ENCODE measurements at places on chromosomes 4 and X. TPM values are rescaled to one million over a fixed set of nuclear protein-coding genes. Genes with fewer than 3 reads are reported as not detected.

The KCND1 gene
- 1.6 TPM for total RNA-seq

The SSX2 gene
- not detected for total RNA-seq

The TCEAL6 gene
- total RNA-seq = not detected

The HMGN5 gene
- 9.0 TPM for total RNA-seq

The SPANXB1 gene
- not detected for total RNA-seq

The PABPC5 gene
- 4.7 TPM for total RNA-seq

The MAP7D2 gene
- total RNA-seq = 0.27 TPM

GRCh38 chr4:8199594-8200301, 658 bp downstream of the SH3TC1 start:
- peak overlapping the region; percentile 3 for H3K4me3 ChIP-seq
- H3K36me3 ChIP-seq = no peaks in the 10 kb centered on the region
- DNase-seq = peak; percentile 84
- peak overlapping the region; percentile 91 for H3K27ac ChIP-seq
- peaks cover 34% of the 10 kb centered on the region for H3K4me1 ChIP-seq

- no peak overlapping the region for H3K27ac ChIP-seq
- no peaks in the 10 kb centered on the region for H3K36me3 ChIP-seq
- no peak overlapping the region for H3K4me3 ChIP-seq
- no peak for DNase-seq
Measured at GRCh38 chr4:172683021-172683420, 485.6 kb upstream of the GALNT7 start.

DNA sequence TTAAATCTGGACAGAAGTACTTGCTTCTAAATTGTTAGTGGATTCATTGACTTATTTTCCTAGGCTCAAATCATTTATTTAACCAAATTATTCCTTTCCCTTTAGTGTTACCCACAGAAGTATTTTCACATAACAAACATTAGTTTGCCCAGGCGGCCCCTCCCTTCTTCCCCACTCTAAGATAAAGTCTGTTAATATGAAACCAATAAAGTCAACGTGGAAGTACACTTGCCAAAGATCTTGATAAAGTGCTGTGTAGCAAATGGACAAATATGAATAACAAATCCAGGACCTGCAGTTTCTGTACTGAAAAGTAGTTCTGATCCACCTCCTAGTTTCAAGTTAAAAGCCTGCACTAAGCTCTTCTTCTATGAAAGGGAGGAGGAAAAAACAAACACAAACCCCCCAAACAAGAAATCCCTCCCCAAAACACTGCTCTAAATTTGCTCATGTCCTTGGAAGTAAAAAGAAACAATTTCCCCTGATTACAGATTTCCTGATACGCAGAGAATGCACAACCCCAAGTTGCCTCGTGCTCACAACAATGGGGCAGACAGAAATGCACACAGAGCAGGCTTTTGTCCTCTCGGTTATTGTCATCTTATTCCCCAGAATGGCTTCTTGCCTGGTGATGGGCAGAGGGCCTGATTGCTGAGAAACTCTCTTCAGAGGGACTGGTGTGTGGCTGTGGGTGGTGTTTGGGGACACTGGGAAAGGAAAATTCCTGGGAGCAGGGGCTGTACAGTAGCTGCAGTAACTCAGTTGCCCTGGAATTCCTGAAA, 23.2 kb downstream of the TMSB4X start:
- peak overlapping the region; percentile 15 for H3K27ac ChIP-seq
- no peaks in the 10 kb centered on the region for H3K36me3 ChIP-seq
- no peak for DNase-seq
- no peaks in the 10 kb centered on the region for H3K27me3 ChIP-seq

DNA sequence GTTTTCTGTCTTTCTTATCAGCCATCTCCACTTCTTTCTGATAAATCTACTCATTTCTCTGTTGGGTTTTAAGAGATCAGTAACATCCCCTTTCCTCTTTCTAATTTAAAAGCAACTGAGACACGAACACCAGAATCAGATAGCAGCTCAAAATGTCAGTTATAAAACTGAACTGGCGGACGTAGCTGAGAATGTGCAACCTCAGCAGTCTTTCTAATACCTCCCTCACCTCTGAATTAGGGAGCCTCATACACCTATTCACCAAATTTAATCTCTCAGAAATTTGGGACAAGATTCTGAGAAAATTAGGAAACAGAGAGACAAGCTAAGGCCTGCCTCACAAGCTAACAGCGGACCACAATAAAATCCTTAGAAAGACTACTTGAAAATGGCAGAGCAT, 52.0 kb upstream of the ACSL4 start:
- no peak overlapping the region for H3K27ac ChIP-seq
- no peak overlapping the region for H3K4me3 ChIP-seq
- no peaks in the 10 kb centered on the region for H3K27me3 ChIP-seq
- no peaks in the 10 kb centered on the region for H3K36me3 ChIP-seq

DNA sequence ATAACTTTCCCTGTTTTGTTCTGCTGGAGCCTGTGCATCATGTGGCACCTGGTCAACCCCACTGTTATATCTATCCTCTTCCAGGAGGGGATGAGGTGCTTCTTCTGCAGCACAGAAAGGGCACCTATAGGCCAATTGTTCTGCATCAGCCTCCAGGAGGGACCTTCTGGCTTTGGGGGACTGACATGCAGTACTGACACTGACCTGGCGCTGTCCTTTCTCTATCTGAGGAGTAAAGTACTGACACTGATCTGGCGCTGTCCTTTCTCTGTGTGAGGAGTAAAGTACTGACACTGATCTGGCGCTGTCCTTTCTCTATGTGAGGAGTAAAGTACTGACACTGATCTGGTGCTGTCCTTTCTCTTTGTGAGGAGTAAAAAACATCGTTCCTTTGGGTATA, 498.4 kb downstream of the PACRGL start:
- H3K4me1 ChIP-seq = no peaks in the 10 kb centered on the region
- no peak overlapping the region for H3K27ac ChIP-seq
- H3K27me3 ChIP-seq = no peaks in the 10 kb centered on the region
- H3K4me3 ChIP-seq = no peak overlapping the region
- no peaks in the 10 kb centered on the region for H3K36me3 ChIP-seq
- DNase-seq = no peak

DNA sequence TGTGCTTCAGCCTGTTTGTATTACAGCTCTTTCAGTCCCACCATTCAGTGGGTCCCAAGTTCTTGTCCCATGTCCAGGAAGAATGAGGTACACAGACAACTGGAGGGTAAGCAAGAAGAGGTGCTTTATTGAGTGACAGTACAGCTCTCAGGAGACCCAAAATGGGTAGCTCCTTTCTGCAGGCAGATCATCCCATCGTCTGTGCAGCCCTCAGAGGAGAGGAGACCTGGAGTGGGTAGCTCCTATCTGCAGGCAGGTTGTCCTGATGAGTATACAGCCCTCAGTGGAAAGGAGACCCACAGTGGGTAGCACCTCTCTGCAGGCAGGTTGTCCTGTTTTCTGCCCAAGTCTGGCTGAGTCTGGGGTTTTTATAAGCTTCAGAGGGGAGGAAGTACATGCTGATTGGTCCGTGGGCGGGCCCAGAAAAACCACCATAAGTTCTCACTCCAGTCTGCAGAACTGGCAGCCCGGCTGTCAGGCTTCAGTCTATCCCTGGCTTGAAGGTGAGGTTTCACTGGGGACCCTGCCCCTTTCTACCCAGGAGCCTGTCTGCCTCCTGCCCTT, 18.0 kb downstream of the GRK4 start:
- peaks cover 20% of the 10 kb centered on the region for H3K4me1 ChIP-seq
- no peak overlapping the region for H3K27ac ChIP-seq
- no peaks in the 10 kb centered on the region for H3K27me3 ChIP-seq
- H3K36me3 ChIP-seq = no peaks in the 10 kb centered on the region

DNA sequence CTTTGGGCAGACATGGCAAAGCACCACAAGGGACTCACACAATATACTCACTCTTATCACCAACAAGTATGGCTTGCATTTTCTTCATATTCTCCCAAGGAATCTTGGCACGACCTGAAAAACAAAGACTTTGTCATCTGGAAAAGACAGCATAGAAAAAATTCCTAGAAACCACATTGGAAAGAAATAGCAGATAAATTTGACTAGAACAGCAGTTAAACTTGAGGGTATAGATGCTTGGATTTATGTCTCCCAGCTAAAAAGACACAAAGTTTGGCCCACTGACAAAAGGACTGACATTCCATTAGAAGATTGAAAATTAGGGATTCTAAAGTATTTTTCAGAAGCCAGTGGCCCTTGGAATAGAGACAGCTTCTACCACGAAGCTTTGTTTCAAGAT, 6.9 kb upstream of the VEGFC start:
- H3K27me3 ChIP-seq = no peaks in the 10 kb centered on the region
- no peak overlapping the region for H3K4me3 ChIP-seq
- H3K4me1 ChIP-seq = peaks cover 6% of the 10 kb centered on the region
- no peaks in the 10 kb centered on the region for H3K36me3 ChIP-seq
- H3K27ac ChIP-seq = no peak overlapping the region

DNA sequence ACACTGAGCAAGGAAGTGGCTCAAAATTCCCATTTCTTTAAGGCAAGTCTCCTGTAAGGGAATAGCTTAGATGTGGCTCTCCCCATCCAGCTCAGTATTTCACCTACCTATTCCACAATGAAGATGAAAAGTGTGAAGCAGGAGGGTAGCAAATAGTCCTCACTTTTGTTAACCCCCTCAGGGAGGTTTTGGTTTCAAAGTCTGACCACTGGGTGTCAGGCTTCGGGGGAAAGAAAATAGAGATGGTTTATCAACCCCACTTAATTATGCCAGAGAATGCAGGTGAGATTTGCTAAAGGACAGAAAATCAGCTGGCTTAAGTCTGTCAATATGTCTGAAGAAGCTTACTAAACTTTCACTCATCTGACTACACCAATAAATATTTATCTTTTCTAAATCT, 69.5 kb downstream of the DHX15 start:
- no peaks in the 10 kb centered on the region for H3K27me3 ChIP-seq
- H3K27ac ChIP-seq = no peak overlapping the region
- H3K36me3 ChIP-seq = no peaks in the 10 kb centered on the region
- no peak overlapping the region for H3K4me3 ChIP-seq
- peaks cover 7% of the 10 kb centered on the region for H3K4me1 ChIP-seq

DNA sequence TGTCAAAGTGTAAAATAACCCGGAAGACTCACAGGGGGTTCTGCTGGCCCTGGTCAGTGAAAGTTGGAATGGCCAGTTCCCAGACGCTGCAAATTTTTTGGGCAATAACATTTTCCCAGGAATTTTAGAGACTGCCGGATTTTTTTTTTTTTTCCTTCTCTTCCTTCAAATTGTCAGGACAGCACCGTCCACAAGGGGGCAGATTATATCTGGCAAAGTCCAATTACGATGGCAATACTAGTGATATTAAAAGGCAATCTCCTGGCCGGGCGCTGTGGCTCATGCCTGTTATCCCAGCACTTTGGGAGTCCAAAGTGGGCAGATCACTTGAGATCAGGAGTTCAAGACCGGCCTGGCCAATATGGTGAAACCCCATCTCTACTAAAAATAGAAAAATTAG, 20.5 kb downstream of the SLC25A5 start:
- no peaks in the 10 kb centered on the region for H3K36me3 ChIP-seq
- H3K27ac ChIP-seq = no peak overlapping the region
- H3K4me3 ChIP-seq = no peak overlapping the region
- no peaks in the 10 kb centered on the region for H3K27me3 ChIP-seq

DNA sequence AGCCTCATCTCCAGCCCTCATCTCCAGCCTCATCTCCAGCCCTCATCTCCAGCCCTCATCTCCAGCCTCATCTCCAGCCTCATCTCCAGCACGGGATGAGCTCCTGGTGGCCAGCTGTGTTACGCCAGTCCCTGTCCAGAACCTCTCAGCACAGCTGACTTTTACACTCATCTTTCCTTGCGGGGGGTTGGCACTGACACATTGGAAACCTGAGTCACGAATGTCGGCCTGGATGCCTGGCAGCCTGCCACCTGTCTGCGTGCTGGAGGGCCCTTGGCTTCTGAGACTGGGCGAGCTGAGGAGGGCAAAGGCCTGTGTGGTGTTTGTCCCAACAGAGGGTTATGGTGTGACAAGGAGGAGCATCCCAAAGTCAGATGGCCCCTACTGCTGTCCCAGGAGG, 66.1 kb upstream of the HGFAC start:
- no peak overlapping the region for H3K27ac ChIP-seq
- H3K36me3 ChIP-seq = no peaks in the 10 kb centered on the region
- peak; percentile 50 for DNase-seq
- H3K27me3 ChIP-seq = no peaks in the 10 kb centered on the region
- no peaks in the 10 kb centered on the region for H3K4me1 ChIP-seq

DNA sequence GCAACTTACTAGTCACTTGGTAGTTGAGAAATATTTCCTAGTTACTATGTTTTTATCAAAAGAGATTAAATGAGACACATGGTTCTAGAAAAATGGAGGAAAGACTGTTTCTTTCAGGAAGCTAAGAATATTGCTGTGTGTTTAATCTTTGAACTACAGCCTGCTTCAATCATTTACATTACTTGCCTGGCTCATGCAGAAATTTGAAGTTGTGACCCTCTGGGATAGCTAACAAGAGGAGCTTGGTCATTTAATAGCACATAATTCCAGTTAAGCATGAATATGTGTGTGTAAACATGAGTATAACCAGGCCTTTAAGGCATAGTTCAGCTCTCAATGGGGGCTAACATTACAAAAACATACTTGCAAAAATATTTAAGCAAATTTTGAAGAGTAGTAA, 44.6 kb upstream of the SLC25A4 start:
- DNase-seq = no peak
- no peak overlapping the region for H3K27ac ChIP-seq
- H3K27me3 ChIP-seq = no peaks in the 10 kb centered on the region
- no peaks in the 10 kb centered on the region for H3K4me1 ChIP-seq

DNA sequence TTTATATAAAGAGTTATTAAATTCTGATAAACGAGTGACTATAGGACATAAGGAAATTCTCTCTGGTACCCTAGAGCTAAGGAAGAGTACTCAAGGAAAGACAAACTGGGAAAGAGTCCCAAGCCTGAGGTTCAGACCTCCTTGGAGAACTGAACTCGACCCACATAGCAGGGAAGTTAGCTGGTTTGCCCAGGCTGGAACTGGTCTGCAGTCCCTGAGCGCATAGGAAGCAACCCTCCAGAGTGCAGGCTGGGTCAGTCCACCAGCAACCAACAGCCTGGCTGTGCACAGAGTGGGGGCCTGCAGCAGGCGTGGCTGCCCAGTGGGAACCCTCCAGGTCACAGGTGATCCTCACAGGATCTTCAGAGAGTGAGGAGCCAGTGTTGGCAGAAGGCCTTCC, 114.1 kb downstream of the SOWAHB start:
- H3K27me3 ChIP-seq = no peaks in the 10 kb centered on the region
- H3K4me3 ChIP-seq = no peak overlapping the region
- no peaks in the 10 kb centered on the region for H3K36me3 ChIP-seq
- peak; percentile 4 for DNase-seq
- peaks cover 5% of the 10 kb centered on the region for H3K4me1 ChIP-seq
- no peak overlapping the region for H3K27ac ChIP-seq

DNA sequence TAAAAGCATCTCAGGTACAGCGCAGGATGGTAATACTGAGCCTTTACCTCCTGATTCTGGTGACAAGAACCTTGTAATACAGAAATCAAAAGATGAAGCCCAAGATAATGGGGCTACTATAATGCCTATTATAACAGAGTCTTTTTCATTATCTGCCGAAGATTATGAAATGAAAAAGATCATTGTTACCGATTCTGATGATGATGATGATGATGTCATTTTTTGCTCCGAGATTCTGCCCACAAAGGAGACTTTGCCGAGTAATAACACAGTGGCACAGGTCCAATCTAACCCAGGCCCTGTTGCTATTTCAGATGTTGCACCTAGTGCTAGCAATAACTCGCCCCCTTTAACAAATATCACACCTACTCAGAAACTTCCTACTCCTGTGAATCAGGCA, 3.2 kb downstream of the ZBTB33 start:
- no peak overlapping the region for H3K4me3 ChIP-seq
- H3K27ac ChIP-seq = no peak overlapping the region
- H3K36me3 ChIP-seq = no peaks in the 10 kb centered on the region
- H3K4me1 ChIP-seq = no peaks in the 10 kb centered on the region
- no peak for DNase-seq
- no peaks in the 10 kb centered on the region for H3K27me3 ChIP-seq

All from thyroid gland (tissue), 4 donors.